ENCODE measurements at places on chromosomes 2 and 18.

DNA sequence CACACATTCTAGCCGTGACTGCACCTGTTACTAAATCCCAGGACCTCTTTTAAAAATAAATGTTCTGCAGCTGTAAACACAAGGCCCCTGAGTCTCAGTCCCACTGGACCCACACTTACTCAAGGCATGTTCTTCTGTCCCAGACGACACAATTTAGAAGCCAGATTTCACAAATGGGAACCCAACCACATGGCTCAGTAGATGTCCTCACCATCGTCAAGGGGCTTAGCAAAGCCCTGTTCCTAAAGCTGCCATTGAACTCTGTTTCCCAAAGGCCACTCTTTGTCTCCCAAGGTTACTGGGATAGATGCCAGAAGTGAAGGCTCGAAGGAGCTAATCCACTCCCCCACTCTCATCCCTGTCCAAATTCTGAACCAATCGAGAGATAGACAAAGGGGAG is 301.0 kb downstream of the GALR1 start:
- no peak for DNase-seq

DNA sequence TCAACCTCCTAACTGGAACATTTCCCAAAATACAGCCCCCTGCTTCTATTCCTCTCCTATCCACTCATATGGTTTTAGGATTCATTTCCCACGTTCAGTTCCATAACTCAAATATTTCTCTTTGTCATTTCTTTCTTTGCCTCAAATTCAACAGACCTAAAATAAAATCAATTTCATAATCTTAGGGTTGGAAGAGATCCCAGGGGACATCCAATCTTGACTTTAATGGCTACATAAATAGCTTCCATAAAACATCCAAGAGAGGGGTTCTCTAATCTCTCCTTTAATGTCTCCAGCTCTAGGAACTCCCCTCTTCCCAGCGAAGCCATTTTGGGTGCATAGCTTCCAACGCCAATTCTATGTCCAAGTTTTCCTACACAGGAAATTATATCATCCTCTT is 33.8 kb downstream of the RBKS start:
- DNase-seq: no peak

DNA sequence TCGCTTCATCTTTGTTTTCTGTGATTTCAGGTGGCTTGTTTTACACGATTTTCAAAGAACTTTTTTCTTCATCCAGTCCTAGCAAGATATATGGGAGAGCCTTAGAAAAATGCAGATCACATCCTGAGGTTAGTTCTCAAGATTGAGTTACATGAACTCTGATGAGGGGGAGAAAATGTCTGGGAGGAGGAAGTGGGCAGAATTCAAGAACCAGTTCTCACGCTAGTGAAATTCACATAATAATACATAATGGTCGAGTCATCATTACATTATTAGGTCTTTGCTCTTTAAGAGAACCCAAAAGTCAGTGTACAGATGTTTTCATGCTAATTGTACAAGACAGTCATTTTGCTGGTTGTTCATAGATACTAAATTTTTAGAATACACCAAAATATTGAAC is 7.0 kb downstream of the TIMM21 start:
- no peak for DNase-seq

GRCh38 chr18:8424917-8425725 is 184.1 kb upstream of the RAB12 start:
- DNase-seq: no peak

DNA sequence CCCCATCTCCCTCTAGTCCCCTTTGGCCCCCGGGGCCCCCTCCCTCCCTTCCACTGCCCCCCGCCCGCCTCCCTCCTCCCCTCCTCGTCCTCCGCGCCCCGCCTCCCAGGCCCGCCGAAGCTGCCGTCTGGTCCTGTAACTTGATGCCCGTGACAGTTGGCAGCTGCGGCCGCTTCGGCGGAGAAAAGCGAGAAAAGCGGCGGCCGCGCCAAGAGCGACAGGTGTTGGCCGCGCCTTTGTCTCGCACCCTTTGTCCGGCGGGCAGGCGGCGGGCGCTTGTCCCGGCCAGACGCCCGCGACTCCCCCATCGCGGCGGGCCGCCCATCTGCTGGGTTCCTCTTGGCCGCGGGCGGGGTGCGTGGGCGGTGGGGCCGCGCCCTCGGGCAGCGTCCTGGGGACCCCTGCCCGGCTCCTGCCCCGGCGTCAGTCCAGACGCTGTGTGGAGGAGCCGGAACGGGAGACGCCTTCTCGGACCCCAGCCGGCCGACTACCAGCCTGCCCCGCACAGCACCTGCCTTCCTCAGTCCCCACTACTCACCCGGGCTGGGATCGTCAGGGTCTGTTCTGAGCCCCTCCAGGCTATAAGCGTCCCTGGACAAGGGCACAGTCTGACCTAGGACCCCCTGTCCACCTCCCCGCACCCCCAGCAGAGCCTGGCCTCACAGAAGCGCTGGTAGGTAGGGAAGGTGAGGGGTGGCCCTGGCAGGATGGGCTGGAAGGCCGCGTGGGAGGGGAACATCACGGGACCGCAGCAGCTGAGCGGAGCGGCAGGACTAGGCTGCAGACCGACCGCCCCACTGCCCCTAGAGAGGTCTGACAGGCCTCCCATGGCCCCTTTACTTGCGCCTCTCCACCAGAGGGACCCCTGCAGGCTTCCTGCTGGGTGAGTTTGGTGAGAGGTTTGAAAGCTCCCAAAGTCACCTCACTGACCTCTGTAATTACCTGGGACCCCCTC is 1.2 kb upstream of the HES6 start:
- no peak for DNase-seq

- DNase-seq: no peak
Observed at GRCh38 chr2:25026008-25026530, 15.8 kb upstream of the EFR3B start.

DNA sequence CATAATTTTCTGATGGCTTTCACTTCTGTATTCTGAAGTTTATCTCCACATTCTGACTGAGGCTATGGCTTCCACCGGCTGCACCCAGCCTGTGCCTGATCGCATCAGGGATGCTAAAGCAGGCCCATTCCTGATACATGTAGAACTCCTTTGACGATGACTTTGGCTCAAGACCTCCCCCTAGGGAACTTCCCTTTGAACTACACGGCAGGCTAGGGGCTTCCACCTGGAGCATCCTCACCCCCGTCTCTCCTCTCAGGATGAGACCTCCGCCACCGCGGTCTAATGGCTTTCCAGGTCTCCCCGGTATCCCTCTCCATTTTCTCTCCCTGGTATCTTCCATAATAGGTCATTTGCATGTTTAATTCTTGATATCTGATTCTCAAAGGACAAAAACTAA is 214.9 kb upstream of the CHST9 start:
- no peak for DNase-seq

DNA sequence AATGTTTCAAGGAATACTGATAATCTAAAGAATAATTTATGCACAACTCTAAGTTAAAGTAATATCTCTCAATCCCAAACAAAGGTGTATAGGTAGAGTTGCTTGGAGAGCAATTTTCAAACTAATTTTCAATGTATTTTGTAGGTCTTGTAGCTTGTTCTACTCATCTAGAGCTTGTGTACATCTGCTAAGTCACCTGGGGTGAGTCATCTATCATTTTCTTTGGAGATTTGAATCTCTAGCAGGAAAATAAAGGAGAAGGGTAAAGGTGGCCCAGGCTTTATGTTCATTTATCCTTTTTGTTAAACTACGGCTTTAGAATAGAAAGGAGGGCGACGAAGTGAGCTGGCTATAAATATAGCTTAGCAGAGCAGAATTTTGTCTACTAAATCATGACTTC is 76.8 kb upstream of the THUMPD2 start:
- DNase-seq: no peak

DNA sequence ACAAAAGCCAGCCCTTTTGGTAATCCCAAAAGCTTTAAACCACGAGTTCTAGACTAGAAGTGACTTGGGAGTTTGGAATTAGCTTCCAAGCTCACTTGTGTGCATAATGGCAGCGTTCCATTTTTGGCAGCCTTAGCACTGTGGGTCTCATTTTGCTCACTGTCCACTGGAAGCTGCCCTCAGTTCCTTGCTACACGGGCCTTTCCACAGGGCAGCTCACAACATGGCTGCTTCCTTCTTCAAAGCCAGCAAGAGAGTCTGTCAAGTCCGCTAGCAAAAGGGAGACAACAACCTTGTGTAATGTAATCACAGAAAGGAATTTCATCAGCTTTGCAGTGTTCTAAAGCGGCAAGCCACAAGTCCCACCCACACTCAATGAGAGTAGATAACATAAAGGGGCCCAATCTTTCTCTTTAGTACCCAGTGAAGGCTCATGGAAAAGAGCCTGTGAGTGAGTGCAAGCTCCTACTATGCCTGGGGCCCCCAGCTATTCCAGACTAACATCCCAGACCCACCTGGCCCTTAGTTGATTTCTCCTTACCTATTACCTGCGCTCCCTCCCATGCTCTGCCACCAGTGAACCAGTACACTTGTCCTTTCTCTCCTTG is 239.7 kb upstream of the FBXO11 start:
- no peak for DNase-seq

DNA sequence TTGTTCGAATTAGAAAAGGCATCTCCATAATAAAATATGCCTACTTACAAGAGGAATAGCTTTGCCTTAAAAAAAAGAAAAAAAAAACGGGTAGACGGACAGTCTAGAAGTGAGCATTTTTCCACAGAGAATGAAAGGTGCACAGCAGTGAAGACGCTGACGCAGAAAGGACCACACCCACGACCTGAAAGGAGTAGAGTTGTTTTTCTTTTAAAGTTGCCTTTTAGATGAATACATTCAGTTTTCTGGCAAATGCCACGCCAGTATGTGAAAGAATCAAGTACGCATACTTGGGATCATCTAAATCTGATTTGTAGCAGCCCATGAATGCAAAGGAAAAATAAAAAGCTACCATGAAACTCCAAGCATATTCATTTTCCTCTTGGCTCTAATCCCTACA is 809.2 kb upstream of the SOX11 start:
- no peak for DNase-seq

GRCh38 chr18:2173486-2173885 is 397.8 kb downstream of the METTL4 start:
- DNase-seq: no peak

DNA sequence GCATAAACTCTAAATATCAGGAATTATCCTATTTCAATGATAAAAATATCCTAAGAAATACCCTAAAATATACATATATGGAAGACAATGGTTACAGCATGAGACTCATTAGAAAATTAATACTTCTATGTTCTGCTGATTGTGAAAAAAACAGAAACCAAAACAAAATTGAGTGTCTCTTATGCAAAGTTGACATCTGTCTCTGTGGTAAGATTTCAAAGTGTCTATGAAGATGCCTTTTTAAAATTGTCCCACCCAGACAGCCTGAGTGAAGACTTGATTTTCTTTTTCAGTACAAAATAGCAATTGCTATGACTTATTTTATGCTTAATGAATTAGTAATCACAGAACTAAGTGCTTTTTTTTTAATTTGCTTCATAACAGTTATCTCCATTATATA is 1368.4 kb upstream of the LRRTM1 start:
- DNase-seq: no peak

DNA sequence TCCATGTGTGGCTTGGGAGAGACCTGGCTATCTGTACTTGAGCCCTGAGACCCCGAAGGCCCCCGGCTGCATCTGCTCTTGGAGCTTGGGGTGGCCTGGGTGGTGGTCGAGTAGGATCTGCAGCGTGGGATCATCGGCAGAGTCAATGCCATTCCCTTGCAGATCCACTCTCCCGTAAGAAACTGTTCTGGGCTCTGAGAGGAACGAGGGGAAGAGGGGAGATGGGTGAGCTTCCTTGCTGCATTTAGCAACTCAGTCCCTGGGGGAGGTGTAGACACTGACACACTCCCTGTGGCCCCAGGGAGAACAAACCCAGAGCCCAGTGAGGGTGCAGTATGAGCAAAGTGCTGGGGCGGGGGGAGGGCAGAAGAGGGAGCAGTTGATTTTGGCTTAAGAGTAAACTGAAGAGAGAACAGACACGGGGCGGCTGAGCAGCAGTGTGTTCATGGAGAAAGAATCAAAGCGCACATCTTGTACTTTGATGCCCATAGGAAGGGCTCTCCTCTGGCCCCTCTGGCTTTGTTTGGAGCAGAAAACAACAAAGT is 8.5 kb downstream of the GREB1 start:
- no peak for DNase-seq

DNA sequence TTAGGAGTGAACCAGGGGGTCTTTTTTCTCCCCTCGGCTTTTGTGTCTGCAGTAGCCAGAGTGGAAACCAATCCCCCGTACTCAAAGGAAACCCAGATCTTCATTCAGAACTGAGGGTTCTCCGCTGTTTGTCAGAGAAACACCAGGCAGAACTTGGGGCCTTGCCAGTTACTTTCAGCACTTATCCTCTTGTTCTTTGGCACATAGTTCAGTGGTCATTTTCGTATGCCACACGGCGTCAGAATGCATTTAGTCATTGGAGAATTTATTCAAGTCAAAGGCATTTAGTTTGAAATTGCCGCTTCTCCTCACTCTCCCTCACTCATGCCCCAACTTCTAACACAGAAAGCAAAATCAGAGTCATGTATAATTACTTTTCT is 102.9 kb downstream of the CABLES1 start:
- DNase-seq: no peak

DNA sequence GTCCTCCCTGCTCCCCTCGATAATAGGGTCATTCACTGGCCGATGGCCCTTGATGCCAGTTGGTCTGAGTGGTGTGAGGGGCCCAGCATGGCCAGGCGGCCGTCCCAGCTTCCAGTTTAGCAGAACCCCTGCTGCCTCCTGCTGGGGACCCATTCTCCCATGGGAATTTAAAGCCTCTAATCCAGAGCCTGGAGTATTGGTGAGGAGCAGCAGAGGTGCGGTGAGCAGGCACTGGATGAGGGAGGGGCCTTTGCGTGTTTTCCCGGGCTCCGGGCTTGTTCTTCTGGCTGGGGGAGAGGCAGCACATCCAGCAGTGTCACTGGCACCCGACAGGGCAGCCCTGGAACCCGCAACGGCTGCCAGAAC is 17.4 kb downstream of the KCNIP3 start:
- no peak for DNase-seq

GRCh38 chr2:169734169-169734847 is 676 bp downstream of the KLHL23 start:
- peak; percentile 12 for DNase-seq

- no peak for DNase-seq
Observed at GRCh38 chr2:39392672-39393071, 44.4 kb downstream of the MAP4K3 start.

- DNase-seq: no peak
Observed at GRCh38 chr2:201572846-201573508, 70.3 kb downstream of the TMEM237 start.

DNA sequence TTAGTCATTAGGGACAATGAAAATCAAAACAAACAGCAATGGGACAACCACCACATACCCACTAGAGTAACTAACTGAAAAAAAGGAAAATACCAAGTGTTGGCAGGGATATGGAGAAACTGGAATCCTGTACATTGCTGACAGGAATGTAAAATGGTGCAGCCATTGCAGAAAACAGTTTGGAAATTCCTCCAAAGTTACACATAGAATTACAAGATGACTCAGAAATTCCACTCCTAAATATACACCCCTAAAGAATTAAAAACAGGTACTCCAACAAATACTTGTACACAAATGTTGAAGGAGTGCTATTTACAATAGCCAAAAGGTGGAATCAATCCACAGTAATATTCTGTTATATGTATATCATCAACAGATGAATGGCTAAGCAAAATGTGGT is 110.9 kb downstream of the ROCK1 start:
- DNase-seq: no peak

- no peak for DNase-seq
Observed at GRCh38 chr2:70203086-70203485, 12.3 kb upstream of the C2orf42 start.

GRCh38 chr18:13268158-13269012 is 49.8 kb downstream of the LDLRAD4 start:
- DNase-seq: no peak

All from activated CD4-positive, alpha-beta T cell treated with anti-CD3 and anti-CD28 coated beads, Interleukin-2, amount 10 ng/mL, durations not matched to agents 7 days and 5 days (primary cell).